ENCODE measurements at places on chromosomes 13 and 19. TPM values are rescaled to one million over a fixed set of nuclear protein-coding genes. Genes with fewer than 3 reads are reported as not detected.

GRCh38 chr19:47429140-47429793 lies 9.9 kb upstream of the MEIS3 start:
- no peak for DNase-seq

DNA sequence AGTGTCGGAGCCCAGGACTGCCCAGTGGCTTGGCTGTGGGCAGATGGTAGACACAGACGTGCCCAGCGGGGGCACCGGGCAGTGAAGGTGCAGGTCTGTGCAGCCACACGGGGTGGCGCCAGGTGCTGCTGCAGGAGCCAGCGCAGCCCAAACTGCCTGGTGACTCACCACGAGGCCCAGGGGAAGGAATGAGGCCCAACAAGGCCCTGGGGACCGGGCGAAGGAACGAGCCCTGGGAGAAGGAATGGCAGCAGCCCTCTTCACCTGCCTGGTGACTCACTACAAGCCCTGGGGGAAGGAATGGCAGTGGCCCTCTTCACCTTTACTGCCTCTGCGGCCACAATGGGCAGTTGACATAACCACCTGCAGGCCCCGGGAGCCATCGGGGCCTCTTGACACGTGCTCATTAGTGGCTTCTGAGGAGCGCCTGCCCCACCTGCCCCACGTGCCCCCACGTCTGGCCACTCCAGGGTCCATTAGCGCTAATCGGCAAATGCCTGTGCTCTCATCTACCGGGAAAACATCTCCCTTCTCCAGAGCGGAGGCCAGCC lies 9.3 kb downstream of the MED16 start:
- DNase-seq = no peak

DNA sequence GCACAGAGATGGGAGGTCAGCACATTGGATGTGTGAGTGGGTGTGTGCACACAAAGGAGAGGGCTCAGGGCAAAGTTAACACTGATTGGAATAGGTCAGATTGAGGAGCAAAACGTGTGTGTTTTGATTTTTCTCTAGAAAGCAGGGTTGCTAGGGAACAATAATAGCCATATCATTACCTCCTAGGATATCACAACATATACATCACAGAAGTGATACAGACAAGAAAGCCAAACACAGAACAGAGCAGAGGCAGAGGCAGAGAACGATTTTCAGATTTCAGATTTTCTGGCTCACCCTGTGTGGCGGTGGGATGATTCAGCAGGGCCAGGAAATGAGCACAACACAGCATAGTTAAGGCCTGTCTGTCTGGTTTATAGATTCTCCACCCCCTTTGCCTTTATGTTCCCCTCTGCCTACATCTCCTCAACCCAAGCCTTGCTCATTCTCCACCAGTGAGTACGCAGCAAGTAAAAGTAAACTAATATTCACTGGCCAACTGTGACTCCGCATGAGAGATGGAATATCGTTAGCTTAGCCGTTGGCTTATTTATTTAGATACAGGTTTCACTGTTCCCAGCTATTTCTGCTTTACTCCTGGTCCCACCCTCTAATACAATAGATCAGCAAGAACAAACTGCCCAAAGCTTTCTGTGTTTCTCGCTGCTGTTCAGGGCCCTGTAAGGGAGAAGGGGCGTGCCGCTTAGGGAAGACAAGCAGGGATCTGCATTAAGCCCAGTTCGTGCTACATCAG lies 182.7 kb upstream of the TSC22D1 start:
- DNase-seq = no peak

DNA sequence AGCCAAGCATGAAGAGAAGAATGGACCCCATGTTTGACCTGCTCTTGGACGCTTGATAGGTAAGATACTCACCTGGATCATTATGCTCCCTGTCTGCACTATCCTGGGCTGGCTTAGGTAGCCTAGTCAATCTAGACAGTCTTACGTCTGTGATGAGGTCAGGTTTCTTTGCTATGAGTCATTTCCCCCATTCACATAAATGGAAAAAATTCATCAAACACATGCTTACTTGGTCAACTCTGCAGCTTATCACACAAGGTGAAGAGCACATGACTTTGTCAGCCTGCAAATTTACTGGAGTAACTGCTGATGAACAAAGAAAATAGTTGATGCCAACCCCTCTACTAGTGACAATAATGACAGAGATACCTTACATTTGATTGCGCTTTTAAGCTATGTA lies 170.0 kb downstream of the NUFIP1 start:
- DNase-seq = no peak

- DNase-seq = no peak
These were observed 102.8 kb downstream of the TEX29 start for GRCh38 chr13:111423168-111423785.

GRCh38 chr13:110468986-110469495 lies 92.5 kb downstream of the RAB20 start:
- DNase-seq = no peak

Gene RAX2
- polyA plus RNA-seq = not detected

Gene METTL21C
- 0.82 TPM for polyA plus RNA-seq
